ENCODE measurements at places on chromosomes 12 and 14.

GRCh38 chr12:6959058-6959804 is 8.1 kb downstream of the PTPN6 start:
- peak; percentile 76 for DNase-seq

GRCh38 chr12:47504775-47505446 is 200.9 kb downstream of the RPAP3 start:
- DNase-seq, result no peak

- DNase-seq, result no peak
These were observed 15.0 kb downstream of the PMCH start for GRCh38 chr12:102182635-102183034.

GRCh38 chr12:69874606-69875005 is 49.6 kb downstream of the MYRFL start:
- DNase-seq, result no peak

DNA sequence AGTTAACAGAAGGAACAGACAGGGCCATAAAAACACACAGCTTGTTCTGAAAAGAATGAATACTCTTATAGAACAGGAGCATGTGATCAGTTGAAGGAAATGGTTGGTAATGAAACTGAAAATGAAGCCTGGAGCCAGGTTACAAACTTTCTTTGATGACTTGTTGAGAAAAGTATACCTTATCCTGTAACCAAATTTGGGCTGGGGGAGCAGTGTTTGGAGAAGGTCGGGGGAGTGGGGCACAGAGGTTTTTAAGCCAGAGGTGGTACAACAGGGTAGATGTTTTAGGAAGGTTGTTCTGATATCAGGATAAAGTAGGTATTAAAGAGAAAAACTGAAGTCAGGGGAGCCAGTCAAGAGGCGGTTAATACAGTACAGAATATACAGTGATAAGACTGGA is 8.2 kb downstream of the GOLT1B start:
- DNase-seq, result no peak

All from activated CD4-positive, alpha-beta T cell treated with anti-CD3 and anti-CD28 coated beads, Interleukin-2, amount 50 U/mL, for 48 hours (primary cell).